Choroid plexus epithelial cell (primary cell): ENCODE measurements at places on chromosomes 5 and 9.
A peak's percentile ranks its signal among the peaks of the same experiment; 100 is the strongest.

- no peak for DNase-seq
These were observed 767 bp downstream of the RALGPS1 start for GRCh38 chr9:126915281-126915816.

DNA sequence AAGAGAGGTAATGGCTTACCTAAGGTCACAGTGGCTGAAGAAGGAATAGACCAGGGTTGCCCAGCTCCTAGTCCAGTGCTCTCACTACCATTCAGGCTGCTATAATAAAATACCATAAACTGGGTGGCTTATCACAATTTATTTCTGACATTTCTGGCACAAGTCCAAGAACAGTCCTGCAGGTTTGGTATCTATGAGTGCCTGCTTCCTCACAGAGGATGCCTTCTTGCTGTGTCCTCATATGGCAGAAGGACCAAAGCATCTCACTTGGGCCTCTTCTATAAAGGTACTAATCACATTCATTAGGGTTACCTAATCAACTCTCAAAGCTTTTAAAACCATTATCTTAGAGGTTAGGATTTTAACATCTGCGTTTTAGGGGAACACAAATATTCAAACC lies 17.2 kb downstream of the STARD4 start:
- no peak for DNase-seq

GRCh38 chr5:125196481-125197111 lies 450.2 kb upstream of the ZNF608 start:
- no peak for DNase-seq

DNA sequence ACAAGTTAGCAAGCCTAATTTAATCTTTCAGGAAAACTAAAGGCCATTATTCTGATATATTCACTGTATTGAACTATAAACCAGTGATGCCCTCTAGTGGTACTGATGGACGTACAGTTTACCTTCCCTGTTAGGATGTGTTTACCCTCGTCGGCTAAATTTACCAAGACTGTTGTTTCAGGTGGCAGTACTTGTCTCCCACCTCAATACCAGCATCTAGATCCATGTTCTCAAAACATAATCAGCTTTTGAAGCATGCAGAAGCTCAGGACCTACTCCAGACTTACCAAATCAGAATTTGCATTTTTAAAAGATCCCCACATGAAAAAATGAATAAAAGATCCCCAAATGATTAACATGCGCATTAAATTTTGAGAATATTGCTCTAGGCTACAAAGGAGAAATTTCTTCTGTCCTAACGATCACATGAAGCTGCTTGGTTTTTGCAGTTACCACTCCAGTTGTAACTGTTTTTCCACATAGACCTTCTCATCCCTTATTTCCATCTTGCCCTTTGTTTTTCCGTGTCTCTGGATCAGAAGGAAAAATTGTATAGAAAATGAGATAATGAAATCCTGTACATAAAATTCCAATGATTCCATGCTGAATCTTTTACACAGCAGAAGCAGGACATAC lies 3.2 kb upstream of the BAAT start:
- peak; percentile 74 for DNase-seq

DNA sequence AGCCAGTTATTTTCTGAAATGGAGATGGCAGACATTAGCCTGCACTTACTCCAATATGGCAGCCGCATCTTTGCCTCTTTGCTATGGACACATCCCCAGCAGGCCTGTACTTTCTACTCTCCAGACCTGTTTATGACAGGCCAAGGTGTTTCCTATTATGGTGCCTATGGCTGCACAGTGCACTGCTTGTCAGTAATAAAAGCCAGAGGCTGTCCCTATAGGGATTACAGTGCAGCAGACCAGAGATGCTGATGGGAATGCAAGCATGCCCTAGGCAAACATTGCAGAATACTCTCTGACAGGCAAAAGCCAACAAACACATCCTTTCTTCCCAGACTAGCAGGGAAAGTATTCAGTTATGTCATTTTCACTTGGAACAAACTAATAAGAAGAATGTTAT lies 442.9 kb downstream of the RAB3C start:
- peak; percentile 44 for DNase-seq

- no peak for DNase-seq
These were observed 19.7 kb downstream of the NEK6 start for GRCh38 chr9:124277420-124277819.

DNA sequence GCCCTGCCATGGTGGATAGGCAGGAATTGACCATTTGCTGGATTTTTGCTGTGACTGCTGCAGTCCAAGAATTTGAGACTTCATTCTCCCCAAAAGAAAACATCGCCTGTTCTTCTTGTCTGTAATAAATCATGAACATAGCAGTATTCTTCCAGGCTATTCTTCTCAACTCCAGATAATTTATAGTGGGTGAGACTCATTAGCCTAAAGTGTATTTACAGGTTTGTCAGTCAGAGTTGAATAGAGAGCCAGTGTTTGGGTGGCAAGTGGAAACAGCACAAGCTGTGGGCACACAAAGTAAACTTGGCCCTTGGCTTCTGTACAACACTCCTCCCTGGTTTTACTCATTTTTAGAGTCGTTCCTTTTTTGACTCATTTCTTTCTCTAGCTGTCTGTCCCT lies 128.2 kb upstream of the VCAN start:
- no peak for DNase-seq

GRCh38 chr5:10620346-10620745 lies 56.5 kb downstream of the ANKRD33B start:
- no peak for DNase-seq

GRCh38 chr5:82351754-82352145 lies 73.6 kb upstream of the RPS23 start:
- peak; percentile 93 for DNase-seq

GRCh38 chr5:172898218-172898842 lies 60.9 kb upstream of the RPL26L1 start:
- no peak for DNase-seq

- no peak for DNase-seq
These were observed 180.3 kb upstream of the WWC1 start for GRCh38 chr5:168110870-168111832.
